ENCODE measurements at places on chromosomes 7 and 10.

- DNase-seq = no peak
These were observed 20.8 kb downstream of the RALA start for GRCh38 chr7:39644170-39644569.

DNA sequence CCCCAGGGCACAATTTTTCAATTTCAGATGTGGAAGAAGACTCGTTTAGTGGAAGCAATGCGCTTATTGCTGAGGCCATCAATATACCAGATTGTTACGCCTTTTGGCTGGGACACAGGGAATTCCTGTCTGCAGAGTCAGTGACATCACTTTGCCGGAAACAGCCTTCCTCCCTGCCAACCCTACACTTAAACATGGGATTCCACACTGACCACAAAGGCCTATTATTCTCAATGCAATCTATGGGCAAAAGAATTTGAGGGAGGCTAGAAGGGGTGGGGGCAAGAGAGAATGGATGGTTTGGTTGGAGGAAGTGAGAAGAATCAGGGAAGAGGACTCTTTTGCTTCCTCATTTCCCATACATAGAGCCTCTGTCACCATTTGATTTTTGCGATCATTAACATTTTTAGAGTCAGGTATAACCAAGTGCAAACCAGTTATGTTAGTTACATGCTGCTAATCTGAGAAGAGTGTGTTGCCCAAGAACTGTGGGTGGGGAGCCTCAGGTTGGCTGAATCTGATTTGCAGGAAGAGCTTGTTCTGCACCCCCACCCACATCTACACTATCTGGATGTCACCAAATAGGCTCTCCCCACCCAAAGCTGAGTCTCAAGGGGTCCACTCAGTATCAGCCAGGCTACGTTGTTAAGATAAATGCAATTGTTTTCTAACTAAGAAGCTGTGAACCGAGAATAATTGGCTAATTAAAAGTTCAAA is 58.2 kb downstream of the ENTPD1 start:
- DNase-seq = no peak

DNA sequence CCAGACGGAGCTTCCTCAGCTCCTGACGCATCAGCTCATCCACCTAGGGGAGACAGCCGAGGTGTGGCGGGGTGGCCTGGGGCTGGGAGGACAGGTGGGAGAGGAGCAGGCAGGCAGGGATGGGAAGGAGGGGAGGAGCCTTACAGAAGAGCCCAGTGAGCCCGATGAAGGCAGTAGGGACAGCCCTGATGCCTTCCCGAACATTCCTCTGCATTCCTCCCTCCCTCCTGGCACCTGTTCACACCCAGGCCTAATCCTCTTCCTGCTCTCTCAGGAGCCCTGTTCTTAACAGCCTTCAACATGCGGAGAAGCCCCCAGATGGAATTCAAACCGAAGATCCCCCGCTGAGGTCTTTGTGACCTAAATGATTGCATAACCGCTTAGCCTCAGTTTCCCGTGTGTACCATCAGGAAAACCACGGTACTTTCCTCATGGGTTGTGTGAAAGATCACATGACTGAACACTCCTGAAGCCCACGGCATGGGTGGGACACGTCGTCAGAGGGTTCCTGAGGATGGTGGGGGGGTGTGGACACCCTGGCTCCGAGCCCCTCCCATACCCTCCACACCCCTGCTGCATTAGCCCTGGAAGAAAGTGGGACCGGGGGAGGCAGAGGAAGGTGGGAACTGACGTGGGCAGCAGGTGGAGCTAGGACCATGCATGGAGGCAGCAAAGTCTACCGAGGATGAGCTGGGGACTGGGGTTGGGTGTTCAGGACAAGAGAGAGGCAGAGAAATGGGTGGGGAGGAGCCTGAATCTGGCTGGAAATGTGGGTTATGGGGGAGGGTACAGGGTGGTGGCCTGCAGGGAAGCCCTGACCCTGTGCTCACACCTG is 8.8 kb upstream of the ASB10 start:
- no peak for DNase-seq

DNA sequence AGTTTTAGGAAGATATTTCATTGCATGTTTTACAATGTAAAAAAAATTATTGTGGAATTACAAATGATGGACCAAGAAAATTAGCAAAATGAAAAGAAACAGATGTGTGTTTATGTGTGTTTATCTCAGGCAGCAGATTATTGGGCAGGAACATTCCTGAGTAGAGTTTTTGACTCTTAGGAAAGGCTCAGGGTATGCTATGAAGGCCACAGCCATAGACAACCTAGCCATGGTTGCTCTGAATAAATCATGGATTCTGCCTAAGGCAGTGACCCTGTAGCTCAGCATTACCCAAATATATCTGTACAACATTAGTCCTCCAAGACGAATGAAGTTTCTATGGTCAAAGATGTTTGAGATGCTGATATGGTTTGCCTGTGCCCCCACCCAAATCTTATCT is 298.3 kb downstream of the PTEN start:
- DNase-seq = no peak

DNA sequence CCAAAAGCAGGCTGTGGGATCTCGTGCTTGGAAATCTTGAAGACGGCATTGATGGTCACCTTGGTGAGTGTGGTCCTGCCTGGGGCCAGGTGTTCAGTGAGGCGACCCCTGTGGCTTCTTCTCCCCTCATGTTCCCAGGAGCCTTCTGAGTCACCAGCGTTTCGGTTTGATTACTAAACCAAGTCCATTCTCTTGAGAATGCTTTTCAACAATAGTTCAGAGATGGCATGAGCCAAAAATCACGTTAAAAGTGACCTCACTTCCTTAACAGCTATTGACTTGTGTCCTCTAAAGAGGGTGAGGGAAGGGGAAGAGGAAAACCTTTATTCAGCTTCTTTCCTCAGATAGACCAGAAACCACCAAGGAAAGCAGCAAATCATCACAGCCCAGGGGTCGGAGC is 315.2 kb downstream of the GATA3 start:
- DNase-seq = no peak

- no peak for DNase-seq
These were observed 24.9 kb upstream of the NOBOX start for GRCh38 chr7:144428431-144428830.

Measured in stimulated activated CD4-positive, alpha-beta T cell treated with anti-CD3 and anti-CD28 coated beads, Interleukin-1b, Interleukin-23, amount 100 ng/mL, for 24 hours (primary cell).